ENCODE measurements at places on chromosomes 6 and 20.

GRCh38 chr20:13868331-13868730 is 83.5 kb downstream of the NDUFAF5 start:
- DNase-seq, result no peak

DNA sequence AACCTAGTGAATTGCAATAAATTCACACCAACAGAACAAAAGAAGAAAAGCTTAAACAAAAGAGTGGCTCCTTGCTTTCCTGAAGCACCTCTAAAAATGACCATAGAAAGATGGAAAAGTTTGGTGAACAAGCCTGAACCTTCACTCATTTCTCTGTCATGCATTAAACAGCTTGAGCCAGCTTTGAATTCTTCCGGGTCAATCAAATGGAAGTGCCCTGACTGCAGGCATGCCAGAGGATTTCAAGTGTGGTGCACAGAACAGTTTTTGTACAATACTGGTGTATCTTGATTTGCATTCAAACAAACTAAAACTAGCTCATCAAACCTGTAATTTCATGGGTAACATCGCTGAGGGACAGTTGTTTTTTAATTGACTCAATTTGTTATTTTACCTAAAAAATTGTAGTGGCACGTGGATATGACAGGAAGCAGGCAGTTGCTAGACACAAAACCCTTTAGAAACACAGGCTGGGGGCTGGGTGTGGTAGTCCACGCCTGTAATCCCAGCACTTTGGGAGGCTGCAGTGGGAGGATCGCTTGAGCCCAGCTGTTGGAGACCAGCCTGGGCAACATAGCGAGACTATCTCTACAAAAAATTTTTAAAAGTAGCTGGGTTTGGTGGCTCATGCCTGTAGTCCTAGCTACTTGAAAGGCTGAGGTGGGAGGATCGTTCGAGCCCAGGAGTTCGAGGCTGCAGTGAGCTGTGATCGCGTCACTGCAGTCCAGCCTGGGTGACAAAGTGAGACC is 9.1 kb downstream of the CASS4 start:
- DNase-seq, result no peak

- no peak for DNase-seq
Observed at GRCh38 chr20:50712771-50713656, 18.4 kb upstream of the PARD6B start.

GRCh38 chr6:22411376-22412105 is 114.7 kb upstream of the PRL start:
- no peak for DNase-seq
